ENCODE measurements at places on chromosomes 6 and 20. TPM values are rescaled to one million over a fixed set of nuclear protein-coding genes. Genes with fewer than 3 reads are reported as not detected.

SEL1L2 gene
- not detected for total RNA-seq

PLTP gene
- total RNA-seq: 22.6 TPM

CAP2 gene
- 4.8 TPM for total RNA-seq

BNIP5 gene
- not detected for total RNA-seq

CPNE5 gene
- total RNA-seq: 0.63 TPM

DNA sequence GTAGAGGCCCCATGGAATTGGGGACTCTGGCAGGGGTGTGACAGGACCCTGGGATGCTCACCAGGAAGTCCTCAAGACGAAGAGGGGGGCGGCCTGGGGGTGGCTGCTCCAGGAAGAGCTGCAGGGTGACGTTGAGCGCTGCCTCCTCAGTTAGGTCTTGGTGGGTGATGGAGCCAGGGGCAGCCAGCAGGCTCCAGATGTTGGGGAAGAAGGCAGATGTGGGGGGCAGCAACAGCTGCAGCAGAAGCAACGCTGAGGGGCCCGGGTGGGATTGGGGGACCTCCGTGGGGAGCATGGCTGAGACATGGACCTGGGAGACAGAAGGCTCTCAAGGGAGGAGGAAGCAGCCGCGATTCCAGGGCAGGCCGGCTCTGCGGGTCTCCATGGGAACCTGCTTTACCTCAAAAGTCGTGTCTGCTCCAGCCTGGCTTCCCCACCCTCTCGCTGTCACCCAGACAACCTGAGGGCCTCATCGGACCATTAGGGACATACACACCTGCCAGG is 591 bp downstream of the VWA7 start:
- peak; percentile 26 for DNase-seq

DNA sequence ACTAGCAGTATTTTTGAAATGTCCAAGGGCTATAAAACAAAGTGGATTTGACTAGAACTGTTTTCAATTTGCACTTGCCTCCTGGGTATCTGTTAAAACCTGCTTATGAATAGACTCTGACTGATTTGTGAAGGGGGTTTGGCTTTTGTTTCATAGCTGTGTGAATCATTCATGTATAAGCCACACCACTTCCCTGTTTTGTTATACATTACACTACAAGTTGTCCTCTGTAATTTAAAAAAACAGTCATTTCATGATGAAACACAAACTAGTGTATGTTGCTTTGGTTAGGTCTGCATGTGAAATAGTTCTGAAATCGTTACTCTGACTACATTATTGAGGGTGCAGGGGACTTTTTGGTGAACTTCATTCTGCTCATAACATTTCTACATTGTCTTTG is 121.7 kb downstream of the NKAIN2 start:
- DNase-seq: no peak

DNA sequence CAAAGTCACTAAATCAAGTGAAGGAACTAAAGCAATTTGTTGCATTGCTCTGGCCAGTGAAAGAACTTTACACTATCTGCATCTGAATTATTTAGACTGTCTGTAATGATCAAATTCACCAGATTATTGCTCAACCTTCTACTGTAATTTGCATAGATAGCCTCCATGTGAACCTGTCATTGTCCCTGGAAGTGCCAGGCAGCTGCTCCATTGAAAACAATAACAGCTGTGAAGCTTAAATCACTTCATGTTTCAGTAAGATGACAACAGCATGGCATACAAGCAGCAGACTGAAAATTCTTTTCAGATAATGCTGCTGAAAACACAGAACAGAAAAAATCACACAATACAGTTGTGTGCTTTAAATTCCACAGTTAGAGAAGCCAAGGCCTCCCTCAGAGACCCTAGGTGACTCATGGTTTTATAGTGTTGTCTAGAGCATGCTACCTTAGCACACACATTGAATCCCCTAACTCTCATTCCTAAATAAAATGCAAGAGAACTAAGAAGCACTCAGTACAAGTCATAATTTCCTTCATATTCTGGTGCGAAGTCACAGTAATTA is 248.9 kb downstream of the TPBG start:
- no peak for DNase-seq

GRCh38 chr6:85923013-85923430 is 280.3 kb upstream of the SYNCRIP start:
- DNase-seq: peak; percentile 80

DNA sequence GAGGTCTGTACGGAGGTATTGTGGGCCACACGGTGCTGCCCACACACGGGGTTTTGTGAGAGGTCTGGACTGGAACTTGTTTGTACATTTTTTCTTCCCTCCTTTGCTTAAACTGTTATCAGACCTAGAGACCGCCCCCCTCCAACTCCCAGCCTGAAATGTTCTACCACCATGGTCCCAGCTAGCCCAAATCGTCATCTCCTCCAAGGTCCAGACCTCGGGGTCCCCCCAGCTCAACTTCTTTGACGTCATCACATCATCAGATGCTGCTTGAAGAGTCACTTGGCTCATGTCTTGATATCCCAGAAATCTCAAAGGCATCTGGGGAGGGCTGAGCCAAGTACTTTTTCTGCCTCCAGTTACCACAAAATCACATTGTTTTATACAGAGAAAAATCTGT is 2.8 kb upstream of the CCDC170 start:
- DNase-seq: no peak

DNA sequence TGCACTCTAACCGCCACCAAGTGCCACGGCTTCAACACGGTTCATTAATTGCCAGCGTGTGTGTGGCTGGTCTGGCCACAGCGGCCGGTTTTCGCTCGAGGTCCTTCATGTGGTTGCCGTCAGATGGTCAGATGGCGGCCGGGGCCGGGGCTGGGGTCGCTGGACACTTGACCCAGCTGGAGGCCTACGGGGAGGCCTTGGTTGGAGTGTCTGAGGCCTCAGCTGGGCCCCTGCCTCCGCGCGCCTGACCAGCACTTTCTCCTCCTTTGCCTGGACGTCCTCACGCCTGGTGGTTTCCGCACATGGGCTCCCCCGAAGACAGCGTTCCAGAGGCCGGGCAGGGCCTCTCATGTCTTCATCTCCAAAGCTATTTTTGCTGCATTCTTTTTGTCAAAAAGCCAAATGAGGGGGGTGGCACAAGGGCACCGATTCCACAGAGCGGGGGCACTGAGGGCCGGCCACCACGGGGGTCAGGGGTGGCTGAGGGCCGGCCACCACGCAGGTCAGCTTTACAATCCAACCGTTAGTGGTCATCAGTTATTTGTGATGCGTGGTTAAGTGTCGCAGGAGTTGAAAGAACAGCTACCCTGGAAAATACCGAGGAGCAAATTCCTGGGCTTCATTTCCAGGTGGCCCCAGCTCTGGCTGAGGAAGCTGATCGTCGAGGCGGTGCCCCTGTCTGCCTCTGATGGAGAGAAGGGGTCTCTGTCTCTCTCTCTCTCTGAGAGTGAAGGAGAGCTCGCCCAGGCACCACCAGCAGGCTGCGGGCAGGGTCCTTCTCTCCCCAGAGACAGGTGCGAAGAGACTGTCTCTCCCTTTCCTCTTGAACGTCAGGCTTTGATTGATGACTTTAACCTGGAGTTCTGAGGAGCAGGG is 50.5 kb upstream of the FRMD1 start:
- DNase-seq: no peak

GRCh38 chr20:59333951-59334350 is 33.5 kb downstream of the EDN3 start:
- no peak for DNase-seq

DNA sequence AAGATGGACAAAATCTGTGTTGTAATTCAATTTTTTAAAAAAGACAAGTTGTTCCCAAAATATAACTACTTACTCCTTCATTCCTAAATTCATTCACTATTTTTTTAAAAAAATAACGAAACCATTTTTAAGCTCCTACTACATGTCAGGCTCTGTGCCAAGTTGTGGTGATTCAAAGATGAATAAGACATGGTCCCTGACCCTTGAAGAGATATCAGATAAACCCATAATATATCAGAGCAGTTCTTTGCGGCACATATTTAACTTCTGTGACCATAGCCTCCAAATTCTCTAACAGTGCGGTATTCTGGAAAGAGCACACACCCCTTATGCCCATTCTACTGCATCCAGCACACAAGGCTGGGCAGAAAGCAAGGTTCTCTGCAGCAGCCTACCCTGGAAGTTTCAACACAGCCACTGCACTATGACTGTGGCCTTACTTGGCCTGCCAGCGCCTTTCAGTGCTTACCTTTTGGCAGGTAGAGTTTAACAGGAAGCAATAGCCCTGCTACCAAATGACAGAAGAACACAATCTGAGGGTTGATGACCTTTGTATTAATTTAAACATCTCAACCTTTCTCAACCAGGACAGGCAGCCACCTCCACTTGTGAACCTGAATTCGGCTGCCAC is 406.5 kb downstream of the BTBD9 start:
- DNase-seq: no peak

GRCh38 chr6:6277413-6277812 is 43.0 kb downstream of the F13A1 start:
- DNase-seq: peak; percentile 84

DNA sequence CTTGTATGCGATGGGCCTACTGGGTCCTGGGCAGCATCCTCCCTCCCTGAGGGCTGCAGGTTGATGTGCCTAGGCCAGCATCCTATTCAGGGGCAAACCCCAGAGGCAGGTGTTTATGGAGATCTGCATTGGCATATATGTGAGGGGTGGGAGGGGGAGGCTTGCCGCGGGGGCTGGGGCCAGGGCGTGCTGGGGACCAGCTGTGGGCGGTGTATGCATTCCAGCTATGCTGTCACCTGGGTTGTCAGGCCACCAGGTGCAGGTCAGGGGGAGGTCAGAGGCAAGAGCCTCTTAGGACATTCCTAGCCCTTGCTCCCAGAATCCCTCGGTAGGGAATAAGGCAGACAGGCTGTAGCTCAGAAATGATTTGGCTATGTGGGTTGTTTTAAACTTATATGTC is 11.9 kb downstream of the FOXA2 start:
- no peak for DNase-seq

DNA sequence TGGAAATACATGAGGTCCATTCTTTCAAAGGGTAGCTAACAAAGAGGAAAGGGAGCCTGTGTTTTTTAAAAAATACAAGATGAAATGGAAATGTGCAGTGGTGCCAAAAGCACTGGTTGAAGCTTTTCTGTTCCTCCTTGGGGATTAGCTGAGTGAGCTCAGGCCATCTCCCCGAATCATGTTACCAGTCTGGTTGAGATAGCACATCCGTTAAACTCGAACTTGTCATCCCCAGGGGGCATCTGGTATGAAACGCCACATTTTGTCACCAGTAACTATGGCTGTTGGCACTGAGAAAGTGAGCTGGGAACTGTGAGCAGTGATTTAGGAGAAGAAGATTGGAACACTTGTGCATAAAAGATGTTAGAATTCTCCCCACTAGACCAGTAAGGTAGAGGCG is 196.2 kb downstream of the SAMD5 start:
- DNase-seq: no peak

- peak; percentile 79 for DNase-seq
These were observed 10.6 kb downstream of the RPS10 start for GRCh38 chr6:34414999-34415858.

GRCh38 chr6:64243618-64244017 is 608.0 kb downstream of the PHF3 start:
- no peak for DNase-seq

DNA sequence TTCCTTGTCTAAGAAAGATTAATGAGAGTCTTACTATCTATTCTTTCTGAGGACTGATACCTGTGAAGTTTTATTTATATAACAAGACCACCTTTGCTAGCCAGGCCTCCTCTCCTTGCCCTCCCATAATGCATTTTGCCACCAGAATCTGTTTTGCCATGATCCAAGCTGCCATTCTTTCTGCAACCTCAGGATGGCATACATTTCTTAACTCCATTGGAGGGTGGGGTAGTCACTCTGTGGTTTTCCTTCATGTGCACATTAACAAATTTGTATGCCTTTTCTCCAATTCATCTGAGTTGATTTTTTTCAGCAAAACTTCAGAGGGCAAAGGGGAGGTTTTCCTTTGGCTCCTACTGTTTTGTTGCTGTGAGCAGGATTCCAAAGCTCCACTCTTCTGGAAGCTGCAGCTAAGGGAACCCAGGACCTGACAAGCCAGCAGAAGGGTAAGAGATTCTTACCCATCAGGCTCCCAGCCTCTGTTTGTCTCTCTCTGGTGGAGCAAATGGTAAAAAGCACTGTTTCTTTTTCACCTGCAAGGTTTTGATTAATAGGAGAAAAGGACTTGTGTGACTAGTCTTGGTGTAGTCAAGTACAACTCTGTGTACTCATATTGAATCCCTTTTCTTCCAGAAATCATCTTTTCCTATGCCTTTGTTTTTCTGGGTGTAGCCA is 26.2 kb upstream of the ENPP4 start:
- DNase-seq: peak; percentile 14

DNA sequence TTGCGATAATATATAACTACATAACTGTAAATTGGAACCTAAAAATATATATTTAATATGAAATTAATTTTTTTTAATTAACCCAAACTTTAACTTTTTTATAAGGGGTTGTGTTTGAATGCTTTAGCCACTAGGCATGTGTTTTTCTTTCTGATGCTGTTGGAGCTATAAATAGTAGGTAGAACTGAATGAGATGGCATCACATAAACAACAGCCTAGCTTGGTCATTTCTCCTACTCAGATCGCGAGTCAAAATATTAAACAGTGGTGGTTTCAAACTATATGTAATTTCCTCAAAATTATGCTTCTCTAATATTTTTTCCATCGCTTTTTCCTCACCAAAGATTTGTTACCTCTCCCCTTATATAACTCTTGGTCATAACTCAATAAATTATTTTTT is 243.2 kb downstream of the ARID1B start:
- peak; percentile 78 for DNase-seq

- DNase-seq: peak; percentile 59
These were observed 262.4 kb downstream of the SOX4 start for GRCh38 chr6:21855811-21856455.

GRCh38 chr6:22940581-22941290 is 371.4 kb downstream of the HDGFL1 start:
- DNase-seq: peak; percentile 9

DNA sequence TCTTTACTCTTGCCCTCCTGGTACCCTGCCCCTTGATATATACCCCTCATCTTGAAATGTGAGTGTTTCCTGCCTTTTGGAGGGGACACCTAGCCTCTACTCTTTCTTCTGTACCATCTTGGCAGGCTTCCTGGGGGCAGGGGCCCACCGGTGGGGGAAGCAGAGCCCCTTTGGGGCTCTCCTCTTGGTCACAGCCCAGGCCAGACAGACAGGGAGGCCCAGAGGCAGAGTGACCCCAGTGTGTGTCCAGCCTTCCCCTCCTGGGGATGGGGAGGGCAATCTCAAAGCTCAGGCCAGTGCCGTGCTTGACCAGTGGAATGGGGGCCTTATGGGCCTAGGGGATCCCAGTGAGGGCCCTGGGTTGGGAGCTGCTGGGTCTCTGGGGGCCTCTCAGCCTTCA is 3.6 kb downstream of the ADAM33 start:
- DNase-seq: no peak

- DNase-seq: peak; percentile 10
These were observed 91.9 kb downstream of the MYLK4 start for GRCh38 chr6:2658788-2659187.

DNA sequence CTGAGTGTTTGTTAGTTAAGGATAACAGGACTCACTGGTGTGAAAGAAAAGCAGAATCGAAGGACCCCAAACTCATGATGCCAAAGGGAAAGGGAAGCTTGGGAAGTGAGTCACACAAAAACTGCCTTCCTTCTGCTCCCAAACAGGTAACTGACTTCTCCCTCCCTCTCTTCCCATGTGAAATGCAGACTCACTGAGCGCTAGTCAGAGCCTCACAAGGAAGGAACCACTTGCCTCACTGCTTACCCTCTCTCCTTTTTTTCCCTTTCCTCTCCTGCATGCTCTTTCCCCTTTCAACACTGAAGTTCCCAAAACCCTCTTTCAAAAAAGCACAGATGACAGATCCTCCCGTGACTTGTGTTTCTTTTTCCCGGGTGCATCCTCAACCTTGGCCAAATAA is 56.4 kb downstream of the LYRM4 start:
- DNase-seq: no peak

- DNase-seq: no peak
These were observed 73.2 kb downstream of the VEGFA start for GRCh38 chr6:43843097-43843645.

Data from GM23248 (cell line).